Activated T-cell treated with anti-CD3 and anti-CD28 coated beads for 48 hours (primary cell): ENCODE measurements at places on chromosomes 1 and 21.
A peak's percentile ranks its signal among the peaks of the same experiment; 100 is the strongest.

DNA sequence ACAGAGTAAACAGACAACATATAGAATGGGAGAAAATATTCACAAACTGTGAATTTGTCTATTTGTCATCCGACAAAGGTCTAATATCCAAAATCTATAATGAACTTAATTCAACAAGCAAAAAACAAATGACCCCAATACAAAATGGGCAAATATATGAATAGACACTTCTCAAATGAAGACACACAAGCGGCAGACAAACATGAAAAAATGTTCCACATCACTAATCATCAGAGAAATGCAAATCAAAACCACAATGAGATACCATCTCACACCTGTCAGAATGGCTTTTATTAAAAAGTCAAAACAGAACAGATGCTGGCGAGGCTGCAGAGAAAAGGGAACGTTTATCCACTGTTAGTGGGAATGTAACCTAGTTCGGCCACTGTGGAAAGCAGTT, 72.7 kb downstream of the SMYD3 start:
- DNase-seq = no peak

DNA sequence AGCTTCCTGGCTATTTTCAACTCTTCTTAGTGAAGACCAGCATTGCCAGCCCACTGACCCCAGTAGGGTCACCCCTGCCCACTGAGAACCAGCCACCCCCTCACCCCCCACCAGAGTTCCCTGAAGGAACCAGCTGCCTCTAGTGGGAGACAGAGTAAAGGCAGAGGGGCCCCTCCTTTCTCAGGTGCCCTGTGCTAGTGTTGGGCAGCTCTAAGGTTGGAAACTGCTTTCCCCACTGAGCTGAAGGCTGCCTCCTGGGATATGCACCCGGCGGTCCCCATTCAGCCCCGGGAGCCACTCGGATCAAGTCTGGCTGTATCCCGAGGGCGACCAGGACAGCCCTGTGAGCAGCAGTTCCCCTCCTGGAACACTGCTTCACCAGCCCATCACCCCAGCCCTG, 111.0 kb downstream of the PGBD5 start:
- DNase-seq = no peak

- DNase-seq = no peak
Observed at GRCh38 chr1:156484480-156485058, 16.0 kb downstream of the MEF2D start.

GRCh38 chr1:156944848-156945247, 24.4 kb downstream of the LRRC71 start:
- no peak for DNase-seq

GRCh38 chr1:20178634-20179370, 7.1 kb upstream of the UBXN10 start:
- no peak for DNase-seq

DNA sequence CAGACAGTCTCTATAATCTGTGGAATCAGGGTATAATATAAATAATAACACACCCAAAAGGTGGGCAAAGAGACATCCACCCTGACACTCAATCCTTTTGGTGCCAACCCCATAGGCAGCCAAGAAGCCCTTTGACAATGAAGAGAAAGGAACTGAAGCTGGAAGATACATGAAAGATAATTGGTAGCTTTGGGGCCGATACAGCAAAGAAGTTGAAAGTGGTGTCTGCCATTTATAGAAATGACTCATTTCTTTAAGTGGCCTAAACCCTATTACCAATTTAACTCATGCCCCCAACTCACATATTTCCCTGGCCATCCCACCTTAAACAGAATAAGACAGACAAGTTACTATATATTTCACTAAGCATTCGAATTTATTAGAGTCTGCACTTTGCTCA, 167.0 kb downstream of the ZC3H11B start:
- DNase-seq = no peak

DNA sequence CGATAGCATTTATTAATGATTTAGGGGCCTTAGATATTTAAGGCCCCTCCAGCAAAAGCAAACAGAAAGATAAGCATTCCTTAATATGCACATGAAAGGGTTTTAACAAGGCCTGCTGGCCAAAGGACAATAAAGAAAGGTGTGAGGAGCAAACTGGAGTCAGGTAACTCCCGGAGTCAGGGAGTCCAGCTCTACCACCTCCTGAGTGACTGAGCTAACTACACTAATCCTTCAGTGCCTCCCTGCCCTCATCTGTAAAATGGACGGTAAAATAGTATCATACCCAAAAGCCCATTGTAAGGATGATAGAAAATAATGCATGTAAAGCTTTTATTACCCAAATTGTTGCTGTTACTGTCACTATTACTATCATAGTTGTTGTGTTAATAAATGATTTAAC, 161.7 kb downstream of the SIPA1L2 start:
- DNase-seq = no peak

DNA sequence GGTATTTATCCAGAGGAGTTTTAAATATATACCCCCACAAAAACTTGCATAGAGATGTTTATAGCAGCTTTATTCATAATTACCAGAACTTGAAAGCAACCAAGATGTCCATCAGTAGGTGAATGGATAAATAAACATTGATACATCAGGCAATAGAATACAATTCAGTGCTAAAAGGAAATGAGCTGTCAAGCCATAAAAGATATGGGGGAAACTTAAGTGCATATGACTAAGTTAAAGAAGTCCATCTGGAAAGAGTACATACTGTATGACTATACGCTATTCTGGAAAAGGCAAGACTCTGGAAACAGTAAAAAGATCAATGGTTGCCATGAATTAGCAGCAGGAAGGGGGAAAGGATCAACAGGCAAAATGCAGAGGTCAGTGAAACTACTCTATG, 366.7 kb downstream of the HHIPL2 start:
- DNase-seq = no peak

- no peak for DNase-seq
Observed at GRCh38 chr21:37088186-37088735, 15.2 kb downstream of the TTC3 start.

DNA sequence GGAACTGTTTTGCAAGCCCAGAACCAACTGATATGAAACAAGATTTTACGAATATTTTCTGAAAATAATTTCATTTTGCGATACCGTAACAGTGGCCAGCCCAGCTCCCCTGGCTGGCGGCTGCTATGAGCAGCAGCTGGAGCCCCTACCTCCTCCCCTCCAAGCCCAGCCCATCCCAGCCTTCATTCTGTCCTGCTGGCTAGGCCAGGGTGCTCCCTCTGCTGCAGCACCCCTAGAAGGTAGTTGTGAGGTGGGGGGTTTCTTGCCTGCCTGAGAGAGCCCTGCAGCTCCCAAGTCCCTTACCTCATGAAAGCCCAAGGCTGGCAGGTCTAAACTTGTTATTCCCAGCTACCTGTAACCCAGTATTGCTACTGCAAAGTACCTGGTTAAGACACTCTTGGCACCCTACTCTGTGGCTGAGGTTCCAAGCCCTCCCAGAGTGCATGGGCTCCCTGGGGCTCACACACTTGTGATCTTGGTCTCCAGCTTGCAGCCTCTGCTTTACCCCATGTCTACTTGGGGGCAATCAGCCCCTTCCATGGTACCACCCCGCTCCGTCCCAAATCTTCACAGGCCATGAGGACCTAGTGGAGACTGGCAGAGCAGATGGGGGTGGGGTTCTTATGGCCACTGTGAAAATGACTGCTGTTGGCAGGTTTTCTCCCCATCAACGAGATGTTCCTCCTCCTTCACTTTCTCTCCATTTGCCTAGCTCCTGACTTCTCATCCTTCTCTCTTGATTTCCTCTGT, 239.8 kb downstream of the TRABD2B start:
- no peak for DNase-seq

GRCh38 chr1:114551400-114551799, 30.0 kb downstream of the BCAS2 start:
- DNase-seq = no peak

DNA sequence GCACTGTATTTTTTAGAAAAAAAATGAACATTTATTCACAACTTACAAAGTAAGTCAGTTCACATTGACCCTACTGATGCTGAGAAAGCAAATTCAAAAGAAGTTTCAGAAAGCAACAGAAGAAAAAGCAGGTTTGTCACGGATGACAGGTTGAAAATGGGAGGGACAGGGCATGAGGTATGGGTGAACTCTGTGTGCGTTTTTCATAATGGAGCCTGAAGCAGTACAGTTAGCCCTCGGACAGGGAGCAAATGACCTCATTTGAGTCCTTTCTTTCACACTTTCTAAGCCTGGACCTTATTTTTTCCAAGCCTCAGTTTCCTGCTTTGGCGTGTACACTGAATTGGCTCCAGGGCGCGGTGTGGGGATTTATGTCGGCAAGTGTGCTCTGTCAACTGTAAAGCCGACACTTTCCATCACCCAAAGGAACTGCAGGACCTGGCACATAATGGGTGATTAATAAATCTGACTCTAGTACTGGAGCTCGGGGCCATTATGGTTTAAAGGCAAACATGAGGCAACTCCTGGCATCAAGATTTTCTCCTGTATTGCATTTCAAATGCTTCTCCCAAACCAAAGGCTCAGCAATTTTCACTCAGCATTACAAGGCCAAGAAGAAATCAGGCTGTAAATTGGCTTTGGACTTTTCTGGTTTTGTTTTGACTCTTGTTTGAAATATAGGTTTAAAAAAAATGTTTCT, 345.5 kb upstream of the DUSP10 start:
- DNase-seq = no peak

DNA sequence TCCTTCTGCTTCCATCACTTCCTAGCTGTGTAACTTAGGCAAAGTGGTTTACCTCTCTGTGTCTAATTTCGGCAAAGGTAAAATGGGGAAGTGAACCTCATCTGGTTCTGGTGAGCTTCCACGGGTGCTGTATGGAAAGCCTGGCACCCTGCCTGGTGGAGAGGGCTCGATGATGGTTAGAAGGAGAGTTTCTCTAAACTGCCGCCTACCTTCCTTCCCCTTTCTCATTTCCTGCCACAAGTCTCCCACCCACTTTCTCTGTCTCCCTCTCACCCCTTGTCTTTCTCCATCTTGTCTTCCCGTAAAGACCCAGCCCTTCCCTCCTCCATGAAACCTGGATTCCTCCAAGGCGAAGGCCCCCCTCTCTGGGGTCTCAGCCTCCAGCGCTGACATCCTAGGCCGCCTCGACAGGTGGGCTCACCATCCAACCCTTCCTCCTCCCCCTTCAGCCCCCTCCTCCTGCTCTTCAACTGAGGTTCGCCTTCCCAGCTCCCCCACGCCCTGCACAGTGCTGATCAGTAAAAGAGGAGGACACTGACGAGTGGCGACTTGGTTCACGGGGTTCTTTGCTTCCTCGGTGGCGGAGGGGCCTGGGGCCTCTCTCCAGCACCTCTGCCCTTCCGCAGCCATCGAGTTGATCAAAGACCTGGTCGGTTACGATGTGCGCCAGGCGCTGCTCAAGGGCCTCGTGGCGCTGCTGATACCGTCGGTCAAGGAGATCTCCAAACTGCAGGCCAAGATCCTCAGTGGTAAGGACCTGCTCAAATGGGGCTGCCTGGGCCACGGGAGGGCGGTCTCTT, 7.3 kb downstream of the RNU5D-1 start:
- peak; percentile 57 for DNase-seq

DNA sequence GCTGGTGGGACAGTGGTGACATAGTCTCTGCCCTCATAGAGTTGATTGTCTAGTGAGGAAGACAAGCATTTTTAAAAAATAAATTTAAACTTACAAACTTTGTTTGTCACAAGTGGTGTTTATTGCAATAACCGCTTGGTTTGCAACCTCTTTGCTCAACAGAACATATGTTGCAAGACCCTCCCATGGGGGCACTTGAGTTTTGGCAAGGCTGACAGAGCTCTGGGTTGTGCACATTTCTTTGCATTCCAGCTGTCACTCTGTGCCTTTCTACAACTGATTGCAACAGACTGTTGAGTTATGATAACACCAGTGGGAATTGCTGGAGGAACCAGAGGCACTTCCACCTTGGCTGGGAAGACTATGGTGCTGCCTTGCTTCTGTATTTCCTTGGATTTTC, 58.4 kb downstream of the LAMC2 start:
- DNase-seq = no peak

DNA sequence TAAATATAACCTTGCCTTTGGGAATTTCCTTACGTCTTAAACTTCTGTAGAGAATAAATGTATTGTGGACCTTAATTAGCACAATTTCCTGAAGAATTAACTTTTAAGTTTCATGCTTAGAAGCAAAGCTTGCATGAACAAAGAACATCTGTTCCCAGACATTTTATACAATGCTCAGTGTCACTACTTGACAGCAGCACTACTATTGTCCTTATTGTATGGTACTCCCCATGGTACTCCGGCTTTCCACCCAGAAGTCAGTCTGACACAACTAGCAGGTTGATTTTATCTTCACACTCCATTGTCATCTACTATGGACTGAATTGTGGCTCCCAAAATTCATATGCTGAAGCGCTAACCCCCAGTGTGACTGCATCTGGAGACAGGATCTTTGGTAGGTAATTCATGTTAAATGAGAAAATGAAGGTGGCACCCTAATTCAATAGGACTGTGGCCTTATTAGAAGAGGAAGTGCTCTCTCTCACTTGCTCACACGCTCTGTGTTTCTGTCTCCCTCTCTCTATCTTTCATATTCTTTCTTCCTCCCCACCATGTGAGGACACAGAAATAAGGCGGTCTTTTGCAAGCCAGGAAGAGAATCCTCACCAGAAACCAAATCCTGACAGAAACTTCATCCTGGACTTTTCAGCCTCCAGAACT, 10.7 kb upstream of the OR2B11 start:
- DNase-seq = no peak

- no peak for DNase-seq
Observed at GRCh38 chr1:9311029-9311428, 18.3 kb downstream of the SPSB1 start.

DNA sequence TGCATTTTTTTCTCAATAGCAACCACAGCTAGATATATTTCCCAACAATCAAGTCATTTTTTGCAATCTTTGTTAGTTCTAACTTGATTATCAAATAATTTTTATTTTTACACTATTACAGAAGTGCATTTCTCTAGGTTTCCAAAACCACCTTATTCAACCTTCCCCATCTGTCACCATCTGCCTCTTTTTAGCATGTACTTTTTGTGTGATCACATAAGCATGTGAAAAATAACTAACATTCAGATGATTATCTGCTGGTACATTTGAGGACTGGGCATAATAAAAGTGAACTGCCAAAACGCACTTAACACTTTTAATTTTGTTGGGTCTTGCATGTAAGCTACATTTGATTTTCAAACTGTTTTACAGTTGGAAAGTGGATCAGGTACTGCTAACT, 291.5 kb downstream of the AKT3 start:
- DNase-seq = no peak

GRCh38 chr21:21290751-21291150, 292.5 kb downstream of the NCAM2 start:
- no peak for DNase-seq

DNA sequence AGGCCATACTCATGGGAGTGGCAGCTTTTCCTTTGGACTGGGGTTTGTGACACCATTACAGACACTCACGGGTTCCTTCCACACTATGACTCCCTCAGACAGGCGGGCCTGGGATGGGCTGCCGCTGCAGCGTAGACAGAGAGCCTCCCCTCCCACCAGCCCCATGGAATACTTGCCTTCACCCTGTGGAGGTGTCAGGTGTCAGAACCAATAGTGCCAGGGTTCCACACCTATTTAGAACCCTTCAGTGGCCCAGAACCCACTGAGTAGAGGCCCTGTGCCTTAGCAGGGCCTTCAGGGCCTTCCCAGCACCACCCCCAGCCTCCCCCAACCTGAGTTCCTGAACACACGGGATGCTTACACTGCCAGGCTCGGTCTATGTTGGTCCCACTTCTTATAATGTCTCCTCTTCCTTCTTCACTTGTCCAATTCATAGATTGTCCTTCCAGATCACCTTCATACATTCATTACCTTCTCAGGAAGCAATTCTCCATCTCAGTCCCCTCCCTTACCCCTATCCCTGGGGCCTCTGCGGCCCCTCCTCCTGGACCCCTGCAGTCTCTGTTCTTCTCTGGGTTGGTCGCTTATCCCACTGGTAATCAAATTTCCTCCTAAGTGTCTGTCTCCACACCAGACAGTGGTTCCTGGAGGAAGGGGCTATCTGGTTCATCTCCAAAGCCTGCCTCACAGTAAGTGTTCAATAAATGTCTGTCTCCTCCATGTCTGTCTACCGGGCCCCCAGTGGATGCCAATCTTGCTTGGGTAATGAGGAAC, 1.4 kb upstream of the RHBG start:
- DNase-seq = no peak
